Omental fat pad (tissue), 4 donors: ENCODE measurements at places on chromosomes 7 and 10.

DNA sequence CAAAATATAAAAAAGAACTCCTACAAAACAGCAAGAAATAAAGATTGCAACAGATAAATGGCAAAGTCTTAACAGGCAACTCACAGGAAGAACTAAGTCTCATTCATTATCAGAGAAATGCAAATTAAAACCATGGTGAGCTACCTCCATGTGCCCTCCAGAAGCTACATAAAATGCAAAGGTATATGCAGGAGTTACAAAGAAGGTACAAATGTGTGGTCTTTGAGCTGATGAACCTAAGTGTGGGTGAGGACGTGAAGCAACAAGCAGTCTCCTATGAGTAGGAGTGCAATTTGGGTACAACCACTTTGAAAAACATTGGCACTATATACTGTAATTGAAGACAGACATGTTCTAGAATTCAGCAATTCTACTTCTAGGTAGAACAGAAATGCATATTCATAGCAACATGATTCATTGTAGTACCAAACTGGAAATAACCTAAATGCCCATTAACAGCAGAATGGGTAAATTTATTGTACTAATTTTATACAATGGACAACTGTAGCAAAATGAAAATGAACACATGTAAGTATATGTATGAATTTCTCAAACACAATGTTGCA, 61.6 kb upstream of the KCNMA1 start:
- DNase-seq, result no peak

- no peak for DNase-seq
Measured at GRCh38 chr7:75776295-75776971, 4.4 kb upstream of the CCL26 start.

DNA sequence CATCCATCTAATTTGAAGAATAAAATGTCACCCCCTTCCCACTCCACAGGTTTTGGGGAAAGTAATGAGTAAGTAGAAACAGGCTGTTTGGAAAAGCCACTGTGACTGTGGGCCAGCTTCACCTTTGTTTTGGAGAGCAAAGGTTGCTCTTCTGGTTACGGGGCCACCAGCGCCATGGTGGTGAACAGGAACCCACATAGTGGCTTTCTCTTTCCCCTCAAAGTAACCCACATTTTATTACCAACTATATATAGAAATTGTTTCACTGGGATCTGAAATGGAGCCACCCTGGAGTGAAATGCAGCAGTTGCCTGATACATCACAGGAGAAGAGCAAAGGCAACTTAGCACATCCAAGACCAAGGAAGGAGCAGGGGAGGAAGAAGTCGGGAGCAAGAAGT, 112.3 kb upstream of the EFCAB10 start:
- DNase-seq, result no peak

GRCh38 chr7:4080954-4081353, 601.1 kb upstream of the FOXK1 start:
- DNase-seq, result no peak

DNA sequence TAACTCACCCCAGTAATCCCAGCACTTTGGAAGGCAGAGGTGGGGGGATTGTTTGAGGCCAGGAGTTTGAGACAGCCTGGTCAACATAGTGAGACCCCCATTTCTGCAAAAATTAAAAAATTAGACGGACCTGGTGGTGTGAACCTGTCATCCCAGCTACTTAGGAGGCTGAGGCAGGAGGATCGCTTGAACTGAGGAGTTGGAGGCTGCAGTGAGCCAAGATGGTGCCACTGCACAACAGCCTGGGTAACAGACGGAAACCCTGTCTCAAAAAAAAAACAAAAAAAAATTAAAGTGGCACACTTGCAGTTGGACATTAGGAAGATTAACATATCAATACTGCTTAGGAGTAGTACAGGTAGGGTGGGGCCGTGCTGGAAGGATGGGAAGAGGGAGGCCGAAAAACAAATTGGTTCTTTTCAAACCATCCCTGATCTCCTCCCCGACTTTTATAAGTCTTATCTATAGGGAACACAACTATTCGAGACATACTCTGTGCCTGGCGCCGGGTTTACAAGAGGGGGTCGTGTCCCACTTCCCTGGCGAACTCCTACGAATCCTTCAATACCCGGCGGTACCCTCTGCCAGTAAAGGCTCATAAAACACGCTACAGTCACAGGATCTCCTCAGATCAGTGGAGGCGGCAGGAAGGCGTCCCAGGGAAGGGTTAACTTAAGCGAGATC, 628 bp downstream of the TAF6 start:
- no peak for DNase-seq

GRCh38 chr7:70165477-70166170, 567.3 kb downstream of the AUTS2 start:
- DNase-seq, result no peak

DNA sequence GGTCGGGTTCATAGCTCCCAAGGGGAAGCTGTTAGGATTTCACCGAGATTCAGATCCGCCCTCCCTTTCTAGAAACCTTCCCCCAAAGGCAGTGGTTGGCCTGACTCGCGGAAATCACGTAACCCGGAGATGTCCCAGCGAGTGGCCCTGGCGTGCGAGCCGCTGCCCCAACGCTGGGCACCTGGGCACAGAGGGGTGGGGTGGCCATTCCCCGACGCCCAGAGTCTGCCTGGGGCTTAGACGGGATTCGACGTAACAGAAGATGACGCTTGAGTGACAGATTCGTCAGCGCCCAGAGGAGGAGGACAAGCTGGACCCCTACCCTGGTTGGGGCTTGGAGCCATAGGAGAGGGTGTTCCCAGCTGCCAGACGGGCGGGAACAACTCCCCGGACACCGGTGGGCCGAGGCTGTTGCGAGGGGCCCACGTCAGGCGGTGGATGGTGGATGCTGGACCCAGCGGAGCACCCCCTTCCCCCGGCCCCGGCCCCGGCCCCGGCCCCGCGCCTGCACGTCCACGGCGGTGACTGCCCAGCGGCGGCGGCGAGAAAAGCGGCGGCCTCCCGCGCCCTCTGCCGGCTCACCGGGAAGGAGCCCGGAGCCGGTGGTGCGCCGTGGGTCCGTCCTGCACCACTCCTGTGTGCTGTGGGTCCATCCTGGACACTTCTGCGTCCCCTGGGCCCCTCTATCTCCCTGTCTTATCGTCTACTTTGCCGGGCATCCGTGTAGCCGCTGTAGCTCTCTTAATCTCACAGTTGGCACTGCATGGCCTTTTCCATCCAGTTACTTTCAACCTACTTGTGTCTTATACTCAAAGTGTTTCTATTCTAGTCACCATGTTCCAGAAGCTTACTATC, 35.4 kb upstream of the KNDC1 start:
- DNase-seq, result peak; percentile 19

DNA sequence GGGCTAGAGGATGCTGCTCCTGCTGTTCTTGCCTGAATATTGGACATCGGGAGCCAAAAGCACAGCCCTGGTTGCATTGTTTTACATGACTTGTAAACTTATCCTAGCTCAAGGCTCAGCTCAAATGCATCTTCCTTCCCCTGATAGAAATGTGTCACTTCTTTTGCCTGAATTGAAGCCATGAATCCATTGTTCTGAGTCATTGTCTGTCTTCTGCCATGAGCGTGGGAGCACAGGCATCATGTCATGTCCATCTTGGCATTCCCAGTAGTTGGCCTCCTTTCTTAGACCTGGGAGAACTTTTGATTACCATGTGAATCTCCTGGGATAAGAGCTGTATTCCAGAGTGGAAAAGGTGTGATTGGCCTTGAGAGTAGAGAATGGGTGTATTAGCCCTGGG, 54.1 kb upstream of the OPN4 start:
- no peak for DNase-seq

GRCh38 chr7:141693082-141693481, 8.9 kb downstream of the DENND11 start:
- no peak for DNase-seq

GRCh38 chr10:102241444-102242117, at the start of gene PITX3:
Gene PITX3 (minus strand): TSS chr10:102241512. CDS start chr10:102232080, 9,432 bp downstream.
- peak; percentile 78 for DNase-seq

GRCh38 chr10:11164803-11165590, 147.3 kb downstream of the CELF2 start:
- peak; percentile 33 for DNase-seq

DNA sequence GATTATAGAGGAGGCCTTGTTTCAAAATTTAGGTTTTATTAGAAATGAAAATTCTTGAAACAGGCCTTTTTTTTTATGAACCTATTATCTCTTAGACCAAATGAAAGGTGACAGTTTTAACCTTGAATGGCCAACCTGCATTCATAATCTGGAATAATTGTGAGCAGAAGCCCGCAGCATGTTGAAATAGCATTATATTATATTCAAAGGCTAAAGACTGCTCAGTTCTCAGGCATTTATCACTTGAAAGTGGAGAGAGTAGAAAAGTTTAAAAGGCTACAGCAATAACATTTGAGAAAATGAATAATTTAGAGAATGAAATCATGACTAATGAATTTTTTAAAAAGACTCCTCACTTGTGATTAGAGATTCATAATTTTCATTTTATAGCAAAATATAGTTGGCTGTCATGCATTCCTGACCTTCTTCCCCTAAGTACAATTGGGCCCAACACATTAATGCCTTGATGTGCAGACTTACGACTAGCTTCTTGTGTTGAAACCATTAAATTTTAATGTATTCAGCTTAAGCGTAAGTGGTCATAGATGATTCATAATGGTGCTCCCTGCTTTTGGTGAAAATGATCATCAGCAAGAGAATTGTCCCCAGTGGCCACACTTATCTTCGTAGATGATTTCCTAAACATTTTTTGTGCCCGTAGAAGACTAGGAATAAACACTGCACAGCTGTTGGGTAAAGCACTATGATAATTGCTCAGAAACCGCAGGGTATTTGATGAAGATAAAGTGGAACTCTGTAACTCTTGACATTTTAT, 346.6 kb upstream of the BMPER start:
- DNase-seq, result no peak

- no peak for DNase-seq
Measured at GRCh38 chr7:96097835-96098234, 224.1 kb downstream of the SLC25A13 start.

DNA sequence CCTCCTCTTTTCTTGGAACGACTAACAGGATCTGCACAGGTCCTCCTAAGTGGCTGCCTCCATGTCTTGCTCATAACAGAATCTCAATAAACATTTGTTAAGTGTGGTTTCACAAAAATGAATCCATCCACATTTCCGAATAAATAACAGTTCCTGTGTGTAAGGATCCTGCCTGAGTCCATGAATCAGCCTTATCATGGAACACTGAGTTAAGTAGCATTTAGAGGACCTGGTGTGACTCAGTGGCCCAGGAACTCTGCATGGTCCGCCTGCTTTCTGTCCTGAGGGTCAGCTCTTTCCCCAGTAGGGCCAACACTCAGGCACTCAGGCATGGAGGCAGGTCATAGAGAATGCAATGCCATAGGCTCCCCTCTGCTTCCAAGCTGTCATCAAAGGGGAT, 15.8 kb upstream of the C10orf90 start:
- DNase-seq, result no peak

- no peak for DNase-seq
Measured at GRCh38 chr10:77857272-77857671, 69.3 kb downstream of the DLG5 start.

DNA sequence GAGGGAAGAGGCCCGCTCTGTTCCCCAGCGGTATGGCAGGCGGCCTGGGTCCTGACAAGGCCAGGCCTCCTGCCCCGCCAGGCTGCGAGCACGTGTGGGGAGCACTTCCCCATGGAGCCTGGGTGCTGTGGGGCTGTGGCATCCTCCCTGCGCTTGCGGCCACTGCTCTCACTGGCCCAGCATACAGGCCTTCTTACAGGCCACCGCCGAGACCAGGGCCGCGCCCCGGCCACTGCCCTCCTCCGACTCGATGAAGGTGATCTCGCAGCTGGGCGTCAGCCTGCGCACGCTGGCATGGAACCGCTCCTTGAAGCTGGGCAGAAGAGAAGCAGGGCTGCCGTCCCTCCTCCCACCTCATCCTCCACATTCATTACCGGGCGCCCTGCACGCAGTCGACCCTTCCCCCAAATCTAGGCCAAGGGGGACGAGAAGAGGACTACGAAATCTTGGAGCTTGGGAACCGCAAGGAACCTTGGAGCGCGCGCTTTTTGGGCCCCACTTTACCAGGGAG, 3.9 kb upstream of the MYL7 start:
- DNase-seq, result peak; percentile 13

- DNase-seq, result no peak
Measured at GRCh38 chr7:153943457-153943856, 108.7 kb upstream of the DPP6 start.

DNA sequence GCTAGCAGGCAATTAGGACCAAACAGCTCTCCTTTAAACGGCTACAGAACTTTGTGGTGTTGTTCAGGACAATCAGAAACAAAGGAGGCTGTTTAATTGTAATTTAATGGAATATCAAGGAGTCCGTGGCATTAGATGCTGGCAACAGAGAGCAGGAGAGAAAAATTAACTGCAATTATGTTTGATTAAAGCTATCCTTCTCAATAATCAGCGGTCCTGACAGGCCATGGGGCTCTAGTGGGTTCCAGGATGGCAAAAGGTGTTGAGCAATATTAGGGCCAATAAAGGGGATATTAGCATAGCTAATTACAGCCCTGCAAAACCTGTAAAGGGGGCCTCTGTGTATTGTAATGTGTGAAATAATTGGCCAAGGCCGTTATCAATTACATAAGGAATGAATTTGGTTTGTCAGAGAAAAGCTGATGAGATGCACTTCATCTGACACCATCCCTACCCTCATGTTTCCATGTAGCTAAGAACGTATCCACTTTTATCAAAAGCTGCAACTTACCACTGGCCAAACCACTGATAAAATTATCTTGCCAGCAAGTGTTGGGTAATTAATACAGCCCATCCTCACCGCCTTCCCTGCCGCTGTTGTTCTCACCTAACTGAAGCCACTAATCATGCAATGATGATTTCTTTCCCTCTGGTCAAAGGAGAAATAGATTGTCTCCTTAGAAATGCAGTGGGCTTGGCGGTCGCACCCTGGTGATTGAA, 81.6 kb downstream of the EBF3 start:
- DNase-seq, result no peak

DNA sequence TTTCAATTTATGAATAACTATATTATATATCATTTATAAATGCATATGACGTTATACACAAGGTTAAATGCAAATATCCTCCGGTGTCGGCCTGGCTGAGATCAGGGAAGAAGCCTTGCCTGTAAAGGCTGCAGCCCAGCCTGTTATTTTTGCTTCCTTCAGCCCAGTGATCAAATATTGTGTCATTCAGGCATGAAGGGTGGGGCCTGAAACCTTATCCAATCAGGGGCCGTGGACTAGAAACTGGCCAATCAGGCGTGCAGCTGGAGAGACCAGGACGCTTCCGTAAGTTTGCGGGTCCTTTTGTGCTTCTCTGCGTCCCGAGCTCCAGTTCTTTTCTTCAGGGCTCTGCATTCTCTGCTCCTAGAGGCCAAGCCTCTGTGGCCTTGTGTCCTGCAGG, at the start of gene ZNF722:
ZNF722 (plus strand) TSS at position 301 of the 400 bp plus-strand sequence. CDS start 113 bp downstream, outside the sequence.
- DNase-seq, result no peak

- no peak for DNase-seq
Measured at GRCh38 chr7:26193432-26194207, 6.9 kb downstream of the HNRNPA2B1 start.

GRCh38 chr7:43758822-43759683, 573 bp downstream of the BLVRA start:
- DNase-seq, result no peak

- no peak for DNase-seq
Measured at GRCh38 chr7:100122067-100122466, 2.6 kb downstream of the CNPY4 start.
